ENCODE measurements at places on chromosomes 2 and 18.

- DNase-seq, result no peak
These were observed 120.1 kb upstream of the REV1 start for GRCh38 chr2:99609851-99610381.

GRCh38 chr18:11521853-11522252, 87.5 kb upstream of the SLC35G4 start:
- DNase-seq, result no peak

GRCh38 chr18:58468191-58468590, 160.7 kb downstream of the ALPK2 start:
- no peak for DNase-seq

DNA sequence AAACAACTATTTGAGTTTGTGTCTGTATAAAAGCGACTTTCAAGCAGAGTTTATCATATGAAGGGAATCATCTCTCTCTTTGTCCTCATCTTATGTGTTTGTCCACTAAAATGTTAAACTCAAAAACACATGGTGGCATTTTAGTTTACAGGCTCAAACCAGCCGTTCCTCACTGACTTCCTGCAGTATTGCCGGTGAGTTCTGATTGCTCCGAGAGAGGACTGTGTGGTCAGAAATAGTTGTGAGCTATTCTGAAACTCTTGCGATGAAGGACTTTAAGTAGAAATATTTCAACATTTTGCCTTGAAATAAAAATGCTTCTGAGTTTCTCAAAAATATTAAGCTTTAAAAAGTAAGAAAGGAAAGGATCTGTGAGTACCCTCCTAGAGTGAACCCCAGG, 163.2 kb upstream of the CAVIN2 start:
- DNase-seq, result no peak

DNA sequence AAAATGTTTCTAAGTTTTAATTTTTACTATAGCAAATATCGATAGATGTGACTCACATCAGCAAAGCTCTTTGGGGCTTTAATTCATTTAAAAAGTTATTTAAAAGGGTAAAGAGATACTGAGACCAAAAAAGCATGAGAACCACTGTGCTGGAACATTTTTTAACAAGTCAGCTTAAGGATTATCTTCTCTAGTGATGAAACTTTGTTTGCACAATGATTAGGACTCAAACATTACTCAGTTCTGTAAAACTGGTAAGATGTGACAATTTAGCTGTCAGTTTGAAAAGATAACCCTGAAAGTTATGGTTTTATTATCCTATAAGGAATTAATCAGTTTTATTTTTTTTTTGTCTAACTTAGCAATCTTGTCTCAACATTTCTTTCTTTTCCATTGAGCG, 301.4 kb downstream of the TSN start:
- peak; percentile 30 for DNase-seq

- no peak for DNase-seq
These were observed 100.3 kb downstream of the TTC32 start for GRCh38 chr2:19801367-19802080.

GRCh38 chr2:46404181-46404759, 75.1 kb upstream of the TMEM247 start:
- no peak for DNase-seq

DNA sequence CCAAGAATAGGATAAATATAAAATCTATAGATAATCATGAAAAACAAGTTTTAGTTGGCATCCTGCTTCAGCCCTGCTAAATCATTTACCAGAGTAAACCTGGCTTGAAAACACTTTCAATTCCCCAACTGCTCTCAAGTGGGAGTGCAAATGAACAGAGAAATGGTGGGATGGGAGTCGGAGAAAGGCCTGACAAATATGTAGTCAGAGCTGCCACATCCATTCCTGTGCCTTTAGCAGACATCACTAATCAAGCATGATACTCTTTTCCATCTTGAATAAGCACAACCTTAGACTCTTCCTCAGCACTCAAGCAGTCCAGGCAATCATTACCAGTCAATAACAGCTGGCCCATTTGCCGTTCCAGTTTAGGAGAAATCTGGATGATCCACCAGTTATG, 101.3 kb downstream of the ANKRD44 start:
- DNase-seq, result no peak

DNA sequence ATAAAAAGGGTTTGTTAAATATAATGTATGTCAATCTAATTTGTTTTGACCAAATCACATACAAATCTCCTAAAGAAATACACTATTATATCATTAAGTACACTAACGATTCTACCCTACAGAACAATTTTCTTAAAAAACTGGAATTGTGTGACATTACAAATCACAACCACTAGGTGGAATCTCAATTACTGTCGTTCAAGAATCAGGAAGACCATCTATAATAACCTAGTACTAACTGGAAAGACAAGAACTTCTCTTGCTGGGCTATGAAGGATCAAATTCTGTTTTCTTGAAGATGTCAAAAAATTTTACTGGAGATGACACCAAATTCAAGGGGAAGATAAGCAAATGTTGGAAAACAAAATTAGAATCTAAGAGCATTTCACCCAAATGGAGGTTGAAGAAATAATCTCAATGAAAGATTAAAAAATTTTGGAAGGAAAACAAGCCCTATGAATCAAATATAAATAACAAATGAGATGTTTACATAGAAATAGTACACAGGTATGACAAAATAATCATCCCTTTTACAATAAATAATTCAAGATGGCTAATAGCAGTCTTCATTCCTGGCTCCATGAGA, 110.9 kb downstream of the STK39 start:
- peak; percentile 68 for DNase-seq

Measured in NCI-H82 (cell line).